ENCODE measurements at places on chromosomes 4 and X.
A peak's percentile ranks its signal among the peaks of the same experiment; 100 is the strongest.

DNA sequence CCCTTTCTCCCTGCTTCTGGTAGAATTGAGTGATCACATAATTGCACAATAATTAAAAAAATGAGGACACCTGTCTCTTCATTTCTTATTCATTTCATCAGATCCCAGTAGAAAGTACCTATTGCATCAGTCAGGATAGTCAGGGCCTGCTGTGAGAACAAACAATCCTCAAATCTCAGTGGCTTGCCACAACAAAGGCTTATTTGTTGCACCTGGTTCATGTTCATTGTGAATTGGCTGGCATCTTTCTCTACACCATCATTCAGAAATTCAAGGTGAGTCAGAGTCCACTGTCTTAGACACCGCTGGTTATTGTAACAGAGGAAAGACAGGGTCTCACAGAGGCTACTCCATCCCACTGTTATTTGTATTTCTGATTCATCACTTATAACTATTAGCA is 409.8 kb downstream of the STIM2 start:
- DNase-seq, result no peak

DNA sequence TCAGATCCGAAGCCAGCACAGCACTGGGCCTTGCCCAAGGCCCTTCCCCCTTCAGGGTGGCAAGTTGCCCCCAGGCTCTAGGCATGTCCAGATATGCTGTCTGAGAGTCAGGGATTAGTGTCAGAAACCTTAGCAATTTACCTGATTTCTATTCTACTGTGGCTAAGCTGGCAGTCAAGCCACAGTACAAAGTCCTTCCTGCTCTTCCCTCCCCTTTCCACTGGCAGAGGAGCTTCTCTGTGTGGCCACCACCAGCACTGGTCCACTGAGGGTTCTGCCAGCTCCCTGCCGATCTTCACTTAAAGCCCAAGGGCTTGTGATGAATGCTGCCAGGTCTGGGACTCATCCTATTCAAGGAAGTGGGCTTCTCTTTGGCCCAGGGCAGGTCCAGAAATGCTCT is 324.5 kb upstream of the RPS6KA3 start:
- no peak for DNase-seq

DNA sequence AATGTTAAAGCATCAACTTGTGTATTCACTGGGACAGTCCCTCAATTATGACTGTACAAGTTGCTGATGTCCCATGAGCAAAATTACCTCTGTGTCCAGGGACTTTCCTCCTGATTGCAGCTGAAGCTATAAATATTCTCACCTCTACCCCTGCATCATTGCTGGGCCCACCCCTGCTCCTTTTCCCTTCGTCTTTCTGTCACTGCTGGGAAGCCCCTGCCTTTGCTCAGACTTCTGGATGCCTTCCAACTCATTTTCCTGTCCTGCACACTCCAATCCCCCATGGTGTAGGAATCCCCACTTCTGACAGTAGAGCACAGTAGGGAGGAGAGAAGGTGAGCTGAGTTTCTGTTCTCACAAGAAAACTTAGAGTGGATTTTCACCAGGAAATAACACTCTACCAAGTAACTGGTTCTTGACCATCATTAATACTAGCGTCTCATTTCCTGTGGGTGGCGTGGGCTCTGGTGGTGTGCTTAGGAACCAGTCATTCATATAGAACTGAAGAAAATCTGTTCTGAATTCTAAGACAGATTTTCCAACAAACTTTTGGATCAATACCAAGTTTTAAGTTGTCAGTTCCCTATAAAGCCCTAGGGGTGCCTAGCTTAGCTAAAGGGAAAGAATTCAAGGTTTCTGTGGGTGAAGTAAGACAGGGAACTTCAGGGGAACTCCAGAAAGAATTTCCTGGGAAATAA is 136.2 kb upstream of the MED14 start:
- no peak for DNase-seq

DNA sequence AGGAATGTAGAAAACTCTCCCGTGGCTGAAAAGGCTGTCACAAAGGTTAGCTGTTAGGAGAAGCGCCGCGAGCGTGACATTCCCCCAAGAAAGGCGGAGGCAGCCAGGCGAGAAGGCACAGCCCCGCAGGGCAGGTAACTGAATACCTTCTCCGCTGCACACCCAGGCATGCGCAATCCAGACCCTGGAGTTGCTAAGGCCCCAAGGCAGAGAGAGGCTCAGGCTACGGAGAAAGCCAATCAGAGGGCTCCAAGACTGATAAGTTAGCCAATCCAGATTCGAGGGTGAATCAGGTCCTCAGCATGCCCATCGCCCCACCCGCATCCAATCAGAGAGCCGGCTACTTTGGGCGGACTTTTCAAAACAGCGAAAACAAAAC is 485 bp upstream of the CCNG2 start:
- peak; percentile 97 for DNase-seq

GRCh38 chrX:37613933-37614332 is 42.5 kb downstream of the LANCL3 start:
- no peak for DNase-seq

DNA sequence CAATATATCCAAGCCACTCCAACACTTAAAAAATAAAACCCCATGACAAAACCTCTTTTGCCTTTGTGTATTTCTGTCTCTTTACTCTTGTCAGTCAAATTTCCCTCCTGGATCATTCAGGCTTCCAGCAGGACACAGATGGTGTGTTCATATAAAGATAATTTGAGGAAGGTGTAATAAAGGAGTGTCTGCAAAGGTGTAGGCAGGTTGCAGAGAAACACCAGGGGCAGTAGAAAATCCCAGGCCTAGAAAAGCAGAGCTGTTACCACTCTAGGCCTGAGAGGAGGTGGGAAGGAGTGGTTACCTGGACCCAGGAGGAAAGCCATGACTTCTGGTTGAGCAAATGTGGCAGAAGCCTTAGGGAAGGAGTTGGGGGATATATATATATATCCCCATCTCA is 28.8 kb downstream of the CHRNA9 start:
- no peak for DNase-seq

DNA sequence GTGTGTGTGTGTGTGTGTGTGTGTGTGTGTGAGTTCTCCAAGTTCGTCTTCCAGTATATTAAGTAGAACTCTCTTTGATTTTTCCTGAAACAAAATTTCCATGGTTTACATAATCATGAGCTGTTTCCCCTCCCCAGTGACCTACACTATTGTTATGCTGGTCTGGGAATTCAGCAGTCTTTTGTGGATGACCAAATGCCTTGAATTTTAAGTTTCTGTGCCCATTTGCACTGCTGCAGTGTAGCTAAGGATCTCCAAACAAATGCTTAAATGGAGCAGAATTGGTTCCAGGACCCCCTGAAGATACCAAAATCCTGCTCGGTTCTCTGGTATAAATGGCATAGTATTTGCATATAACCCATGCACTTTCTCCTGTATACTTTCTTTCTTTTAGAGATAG is 77.2 kb upstream of the SLC34A2 start:
- no peak for DNase-seq

GRCh38 chrX:70134116-70134477 is 850 bp downstream of the IGBP1 start:
- DNase-seq, result no peak

DNA sequence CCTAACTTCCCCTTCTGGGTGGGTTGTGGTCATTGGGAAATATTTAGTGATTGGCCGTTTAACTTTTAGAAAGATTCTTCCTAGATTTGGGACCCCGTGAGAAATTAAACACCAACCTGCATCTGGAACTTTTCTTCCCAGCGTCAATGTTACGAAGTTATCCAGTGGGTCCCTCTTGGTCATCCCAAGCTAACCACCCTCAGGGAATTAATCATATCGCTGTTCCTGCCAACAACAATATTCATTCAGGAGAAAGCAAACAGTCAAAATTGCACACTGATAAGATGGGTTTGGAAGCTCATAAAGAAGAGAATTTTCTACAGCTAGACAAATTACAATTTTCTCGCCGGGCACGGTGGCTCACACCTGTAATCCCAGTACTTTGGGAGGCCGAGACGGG is 121.2 kb upstream of the STX18 start:
- no peak for DNase-seq

DNA sequence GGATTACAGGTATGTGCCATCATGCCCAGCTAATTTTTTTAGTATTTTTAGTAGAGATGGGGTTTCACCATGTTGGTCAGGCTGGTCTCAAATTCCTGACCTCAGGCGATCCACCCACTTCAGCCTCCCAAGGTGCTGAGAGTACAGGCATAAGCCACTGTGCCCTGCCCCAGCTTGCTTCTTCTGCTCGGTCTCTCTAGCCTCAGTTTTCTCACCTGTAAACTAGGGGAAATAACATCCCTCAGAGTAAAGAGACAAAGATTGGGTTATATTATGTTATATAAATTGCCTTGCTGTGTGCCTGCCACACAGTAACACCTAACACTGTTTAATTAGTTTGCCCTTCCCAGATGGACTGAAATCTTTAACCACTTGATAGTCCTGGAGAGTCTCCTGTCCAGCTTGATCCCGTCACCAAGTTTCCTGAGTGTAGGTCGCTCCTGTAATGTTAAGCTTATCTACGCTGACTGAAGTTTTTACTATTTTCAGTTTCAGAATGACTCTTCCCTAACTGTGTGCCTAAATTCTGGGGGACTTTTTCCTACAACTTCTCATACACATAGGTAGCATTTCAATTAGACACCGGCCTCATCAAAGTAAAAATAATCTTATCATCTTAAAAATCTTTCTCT is 412.7 kb upstream of the TENM3 start:
- DNase-seq, result no peak

- DNase-seq, result no peak
These were observed 37.8 kb downstream of the CYTL1 start for GRCh38 chr4:4981427-4981826.

DNA sequence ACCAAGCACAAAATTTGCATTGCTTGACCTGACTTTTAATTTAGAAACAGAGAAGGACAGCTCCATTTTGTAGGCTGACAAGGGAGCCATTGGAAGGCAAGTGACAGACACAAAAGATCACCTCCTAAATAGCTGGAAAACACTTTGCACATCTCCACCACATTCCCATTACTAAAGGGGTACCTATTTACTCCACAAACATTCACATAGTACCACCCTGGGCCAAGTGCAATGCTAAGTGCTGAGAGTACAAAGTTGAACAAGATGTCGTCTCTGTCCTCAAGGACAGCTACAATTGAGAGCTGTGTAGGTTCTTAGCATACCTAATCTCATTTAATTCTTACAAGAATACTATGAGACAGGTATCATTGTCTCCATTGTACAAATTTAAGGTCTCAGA is 152.8 kb upstream of the GPC4 start:
- no peak for DNase-seq

DNA sequence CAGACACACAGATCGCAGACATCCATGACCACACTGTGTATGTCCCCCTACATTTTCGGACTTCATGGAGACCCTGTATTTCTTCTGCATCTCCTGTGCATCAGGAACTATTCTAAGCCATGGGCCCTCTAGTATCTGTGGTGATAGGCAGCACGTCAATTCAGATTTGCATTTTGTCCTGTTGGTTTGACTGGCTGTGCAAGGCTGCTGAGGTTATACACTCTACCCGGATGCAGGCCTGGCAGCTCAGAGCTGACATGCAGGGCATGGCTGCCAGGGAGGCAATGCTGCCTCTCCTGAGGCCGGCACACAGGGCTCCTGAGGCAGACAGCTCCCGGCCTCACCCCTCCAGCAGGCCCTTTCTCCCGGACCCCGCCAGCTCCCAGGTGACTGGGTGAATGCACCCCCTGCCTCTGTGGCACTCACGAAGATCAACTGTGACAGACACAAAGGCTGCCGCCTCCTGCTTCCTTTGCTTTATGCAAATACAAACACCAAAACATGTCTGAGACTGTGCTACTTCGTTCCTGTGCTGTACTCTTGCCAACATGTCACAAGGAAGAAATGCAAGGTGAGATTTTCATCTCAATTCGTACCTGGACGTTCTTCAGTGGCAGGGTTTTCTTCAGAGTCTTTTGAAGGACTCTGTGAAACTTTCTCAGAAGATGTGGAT is 51.0 kb downstream of the NSG1 start:
- no peak for DNase-seq

DNA sequence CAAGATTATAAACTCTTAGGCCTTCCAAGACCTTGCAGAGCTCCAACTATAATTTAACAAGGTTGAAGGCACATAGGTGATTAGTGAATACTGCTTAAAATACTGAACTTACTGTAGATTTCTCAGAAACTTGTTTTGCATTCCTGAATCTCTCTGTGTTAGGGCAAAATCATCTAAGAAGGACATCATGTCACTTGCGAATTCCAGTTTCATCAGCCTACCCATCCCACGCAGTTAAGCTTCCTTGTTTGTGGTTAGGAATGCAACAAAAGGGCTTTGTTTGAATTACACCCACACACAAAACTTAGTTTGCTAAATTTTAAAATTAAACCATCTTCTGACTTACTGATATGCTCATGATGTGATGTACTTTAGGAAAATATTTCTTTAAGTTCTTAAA is 174.0 kb downstream of the SOWAHB start:
- DNase-seq, result no peak

GRCh38 chr4:152229782-152230289 is 306.1 kb downstream of the FBXW7 start:
- no peak for DNase-seq

DNA sequence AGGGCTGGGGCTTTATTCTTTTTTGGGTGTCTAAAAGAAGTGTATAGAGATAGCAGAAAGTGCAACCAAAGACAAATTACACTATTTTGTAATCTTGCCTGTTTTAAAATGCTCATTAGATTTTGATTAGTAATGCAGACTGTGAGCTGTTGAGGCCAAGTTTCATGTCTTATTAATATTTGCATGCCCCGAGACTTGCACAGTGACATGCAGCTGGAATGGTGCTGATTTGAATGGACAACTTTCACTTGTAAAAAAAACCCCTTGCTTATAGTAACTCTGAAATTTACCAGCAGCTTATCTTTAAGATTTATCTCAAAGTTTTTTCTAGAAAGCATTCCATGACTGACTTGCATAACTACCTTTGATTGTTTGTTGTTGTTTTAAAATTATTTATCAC is 835.1 kb upstream of the IGFBP7 start:
- DNase-seq, result no peak

DNA sequence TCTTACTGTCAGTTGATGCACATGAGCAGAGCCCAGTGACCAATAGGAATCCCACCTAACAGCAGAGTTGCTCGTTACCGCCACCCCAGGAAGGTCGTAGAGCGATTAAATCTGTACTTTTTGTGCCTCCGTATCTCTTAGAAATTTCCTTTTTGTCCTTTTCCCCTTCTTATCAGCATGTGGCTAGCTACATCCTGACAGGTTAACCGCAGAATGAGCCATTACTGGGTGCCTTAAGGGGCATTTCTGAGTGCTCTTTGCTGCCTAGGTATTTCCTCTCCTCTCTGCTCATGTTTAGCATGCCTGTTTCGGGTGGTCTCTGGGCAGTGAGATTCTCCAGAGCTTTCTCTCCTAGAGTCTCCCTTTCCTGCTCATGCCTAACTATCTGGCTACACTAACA is 530.5 kb downstream of the FAM133A start:
- DNase-seq, result no peak

- DNase-seq, result no peak
These were observed 282.9 kb downstream of the RAB28 start for GRCh38 chr4:13201241-13201640.

- peak; percentile 9 for DNase-seq
These were observed 255.1 kb upstream of the GPC4 start for GRCh38 chrX:133670383-133670782.

All from DMS 273 treated with DMSO at 0.1 percent for 48 hours (cell line).